Stimulated activated CD4-positive, alpha-beta T cell treated with anti-CD3 and anti-CD28 coated beads, TNF-alpha, amount 100 ng/mL, for 24 hours (primary cell): ENCODE measurements at places on chromosomes 5 and 9.
A peak's percentile ranks its signal among the peaks of the same experiment; 100 is the strongest.

DNA sequence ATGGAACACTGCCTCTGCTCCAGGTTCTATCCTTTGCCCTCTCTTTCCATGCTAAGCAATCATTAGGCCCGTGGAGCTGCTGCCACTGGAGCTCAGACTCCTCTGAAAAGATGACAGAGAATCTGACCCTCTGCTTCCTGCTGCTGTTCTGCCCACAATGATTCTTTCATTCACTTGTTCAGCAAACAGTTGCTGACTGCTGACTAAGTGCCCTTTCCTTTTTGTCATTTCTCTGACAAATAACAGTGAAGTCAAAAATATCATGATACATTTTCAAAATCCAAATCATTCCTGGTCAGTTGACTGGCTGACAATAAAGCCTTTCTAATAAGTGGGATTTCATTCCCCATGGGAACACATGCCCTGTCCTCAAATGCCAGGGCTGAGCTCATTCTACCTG lies 110.1 kb downstream of the SIL1 start:
- DNase-seq: no peak

- no peak for DNase-seq
Observed at GRCh38 chr5:57128325-57128724, 45.5 kb upstream of the GPBP1 start.

DNA sequence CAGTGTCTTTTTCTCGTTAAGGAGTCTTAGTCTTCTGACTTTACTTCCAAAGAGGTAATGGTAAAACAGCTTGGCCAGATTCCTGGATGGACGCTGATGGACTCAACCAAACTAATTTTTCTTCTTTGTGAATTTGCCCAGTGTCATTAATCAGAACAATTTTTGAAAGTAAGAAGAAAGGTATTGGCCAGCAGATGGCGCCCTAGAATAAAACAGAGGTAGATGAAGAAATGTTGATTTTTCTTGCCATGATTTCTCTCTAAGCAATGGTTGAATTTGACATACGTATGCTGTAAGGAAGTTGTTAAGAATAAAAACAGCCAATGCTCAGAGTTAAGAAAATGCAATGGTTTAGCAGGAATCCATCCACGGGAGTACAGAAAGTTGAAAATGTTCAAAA lies 500.0 kb downstream of the DIRAS2 start:
- DNase-seq: peak; percentile 30

- DNase-seq: no peak
Observed at GRCh38 chr9:15824310-15824709, 271.5 kb downstream of the CCDC171 start.

- no peak for DNase-seq
Observed at GRCh38 chr9:114666851-114667250, 9.2 kb upstream of the TEX53 start.

DNA sequence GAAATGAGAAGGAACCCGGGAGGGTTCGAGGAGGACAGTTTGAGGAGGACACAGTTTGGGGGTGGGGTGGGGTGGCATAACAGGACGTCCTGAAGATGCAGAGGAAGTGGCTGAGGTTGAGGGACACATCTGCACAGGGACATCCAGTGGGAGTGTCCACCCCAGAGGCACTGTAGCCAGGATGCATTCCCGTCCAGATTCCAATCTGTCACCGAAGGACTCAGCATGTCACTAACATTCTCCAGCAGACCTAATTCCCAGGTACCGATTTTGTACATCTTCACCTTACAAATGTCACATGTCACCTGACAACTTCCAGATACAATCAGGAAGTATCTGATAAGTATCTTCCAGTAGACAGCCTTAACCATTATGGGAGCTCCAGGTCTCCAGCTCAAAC lies 42.6 kb downstream of the EPB41L4B start:
- DNase-seq: no peak

- DNase-seq: no peak
Observed at GRCh38 chr5:132138260-132138659, 64.7 kb downstream of the CSF2 start.

GRCh38 chr9:99607842-99608448 lies 213.7 kb upstream of the NR4A3 start:
- DNase-seq: no peak

- DNase-seq: no peak
Observed at GRCh38 chr9:127987103-127987614, 6.4 kb upstream of the EEIG1 start.

GRCh38 chr9:118100529-118101419 lies 396.6 kb downstream of the TLR4 start:
- DNase-seq: no peak

GRCh38 chr9:115057559-115057958 lies 60.4 kb downstream of the TNC start:
- DNase-seq: no peak

DNA sequence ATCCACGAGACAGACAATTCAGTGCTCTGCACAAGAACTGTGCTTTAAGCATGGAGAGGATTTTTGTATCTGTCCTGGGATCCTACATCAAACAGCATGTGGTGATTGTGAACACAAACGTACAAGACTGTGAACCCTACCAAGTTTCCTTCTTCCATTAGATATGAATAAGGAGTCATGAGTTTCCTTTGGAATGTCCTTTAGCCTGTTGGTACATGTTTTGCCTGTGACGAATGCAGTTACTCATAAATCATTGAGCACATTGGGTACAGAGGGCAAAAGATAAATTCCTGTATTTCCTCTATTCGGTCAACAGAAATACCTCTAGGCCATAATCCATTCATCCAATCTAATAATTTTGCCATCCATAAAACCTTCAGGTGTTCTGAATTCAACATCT lies 61.5 kb downstream of the FXN start:
- DNase-seq: no peak

GRCh38 chr9:95047452-95048224 lies 269.9 kb downstream of the FANCC start:
- DNase-seq: no peak

DNA sequence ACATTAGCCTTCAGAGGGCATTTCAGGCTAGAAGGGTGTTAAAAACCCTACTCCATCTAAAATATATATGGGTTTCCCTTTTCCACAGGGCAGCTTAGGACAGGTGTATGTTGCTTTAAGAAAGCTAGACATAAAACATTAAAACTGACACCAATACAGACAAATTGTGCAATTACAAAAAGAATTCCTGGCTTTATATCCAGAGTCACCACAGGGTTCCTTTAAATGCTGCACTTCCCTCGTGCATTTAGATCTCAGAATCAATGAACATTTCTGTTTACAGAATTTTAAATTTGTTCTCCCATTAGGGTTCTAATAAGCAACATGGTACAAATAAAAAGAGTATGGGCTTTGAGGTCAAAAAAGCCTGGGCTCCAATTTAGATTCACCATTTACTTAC lies 170.2 kb downstream of the MAPKAP1 start:
- DNase-seq: no peak

- no peak for DNase-seq
Observed at GRCh38 chr5:92944903-92945604, 636.0 kb downstream of the NR2F1-AS1 start.

DNA sequence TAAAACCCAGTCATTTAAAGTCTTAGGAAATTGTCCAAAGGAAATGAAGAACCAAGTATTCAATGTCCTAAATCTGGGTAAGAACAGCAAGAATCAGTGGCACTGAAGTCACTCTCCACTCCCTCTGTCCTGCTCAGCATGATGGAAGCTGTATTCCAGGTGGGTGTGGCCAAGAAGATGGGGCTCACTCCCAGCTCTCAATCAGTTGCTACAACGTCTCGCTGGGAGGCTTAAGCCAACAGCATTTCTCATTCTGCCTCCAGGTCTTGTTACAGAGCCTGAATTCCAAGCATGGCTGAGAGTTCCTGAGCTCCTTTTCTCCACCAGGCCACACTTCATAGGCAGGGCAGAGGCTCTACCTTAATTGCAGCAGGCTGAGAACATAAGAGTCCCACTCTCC lies 41.2 kb upstream of the TRIO start:
- no peak for DNase-seq

- DNase-seq: no peak
Observed at GRCh38 chr9:33719581-33720374, 75.6 kb upstream of the PRSS3 start.

DNA sequence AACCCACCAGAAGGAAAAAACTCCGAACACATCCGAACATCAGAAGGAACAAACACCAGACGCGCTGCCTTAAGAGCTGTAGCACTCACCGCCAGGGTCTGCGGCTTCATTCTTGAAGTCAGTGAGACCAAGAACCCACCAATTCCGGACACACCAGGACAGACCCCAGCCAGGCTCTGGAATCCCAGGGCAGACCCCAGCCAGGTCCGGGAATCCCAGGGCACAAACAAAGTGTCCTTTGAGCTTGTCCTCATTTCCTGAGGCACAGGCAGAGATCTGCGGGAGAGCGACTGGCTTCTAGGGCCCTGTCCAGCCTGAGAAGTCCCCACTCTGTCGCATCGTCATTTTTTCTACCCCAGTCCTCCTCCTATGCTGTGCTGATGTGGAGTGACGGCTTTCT lies 461.1 kb downstream of the ACTL7B start:
- DNase-seq: no peak

GRCh38 chr5:3622961-3623360 lies 27.3 kb downstream of the IRX1 start:
- no peak for DNase-seq

DNA sequence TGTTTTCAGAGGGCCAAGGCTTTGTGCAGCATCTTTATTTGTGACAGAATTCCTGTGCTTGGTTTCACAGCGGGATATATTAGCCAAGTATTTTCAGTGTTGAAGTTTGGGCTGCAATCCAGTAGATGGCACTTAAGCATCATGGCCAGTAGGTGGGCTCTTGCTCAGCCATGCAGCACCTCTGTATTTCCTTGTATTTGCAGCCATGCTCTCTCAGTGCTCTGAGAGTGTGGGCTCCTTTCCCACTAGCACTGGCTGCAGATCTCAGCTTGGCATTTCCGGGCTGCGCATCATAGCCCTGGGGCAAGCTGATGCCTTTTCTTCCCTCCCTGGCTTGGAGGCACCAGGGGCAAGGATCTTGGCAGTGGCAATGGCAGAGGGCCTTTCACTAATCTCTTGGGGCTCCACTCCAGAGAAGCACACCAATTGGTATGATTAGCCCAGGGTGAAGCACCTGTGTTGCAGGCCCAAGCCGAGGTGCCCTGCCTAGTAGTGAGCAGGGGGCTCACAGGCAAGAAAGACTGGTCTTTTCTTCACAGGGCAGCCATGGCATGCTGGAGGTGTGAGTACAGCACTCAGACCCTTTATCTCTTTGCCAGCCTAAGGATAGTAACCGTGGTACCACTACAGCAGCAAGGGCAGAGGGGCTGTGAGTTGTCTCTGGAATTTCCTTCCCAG lies 48.3 kb downstream of the SLCO6A1 start:
- DNase-seq: no peak

DNA sequence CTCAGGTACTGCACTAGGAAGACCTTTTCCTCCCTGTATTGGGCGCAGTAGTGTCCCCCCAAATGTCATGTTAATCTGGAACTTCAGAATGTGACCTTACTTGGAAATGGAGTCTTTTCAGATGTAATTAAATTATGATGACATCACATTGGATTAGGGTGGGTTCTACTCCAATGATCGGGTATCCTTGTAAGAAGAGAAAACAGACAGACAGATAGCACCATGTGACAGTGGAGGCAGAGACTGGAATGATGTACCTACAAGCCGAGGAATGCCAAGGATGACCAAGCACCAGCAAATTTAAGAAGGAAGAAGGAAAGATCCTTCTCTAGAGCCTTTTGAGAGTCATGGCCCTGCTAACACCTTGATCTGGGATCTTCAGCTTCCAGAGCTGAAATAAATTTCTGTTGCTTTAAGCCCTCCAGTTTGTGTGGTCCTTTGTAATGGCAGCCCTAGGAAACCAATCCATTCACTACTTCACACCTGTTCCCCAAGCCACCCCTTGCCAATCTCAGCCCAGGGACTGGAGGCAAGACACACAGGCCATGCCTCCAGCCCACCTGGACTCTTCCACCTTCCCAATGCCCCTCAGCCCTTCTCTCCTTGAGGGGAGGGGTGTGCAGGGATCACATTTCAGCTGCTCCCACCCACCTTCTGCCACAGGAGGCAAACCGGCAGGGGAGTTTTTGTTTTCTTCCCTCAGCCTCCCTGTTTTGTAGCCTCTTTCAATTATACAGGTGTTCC lies 1.6 kb downstream of the CCNJL start:
- no peak for DNase-seq

DNA sequence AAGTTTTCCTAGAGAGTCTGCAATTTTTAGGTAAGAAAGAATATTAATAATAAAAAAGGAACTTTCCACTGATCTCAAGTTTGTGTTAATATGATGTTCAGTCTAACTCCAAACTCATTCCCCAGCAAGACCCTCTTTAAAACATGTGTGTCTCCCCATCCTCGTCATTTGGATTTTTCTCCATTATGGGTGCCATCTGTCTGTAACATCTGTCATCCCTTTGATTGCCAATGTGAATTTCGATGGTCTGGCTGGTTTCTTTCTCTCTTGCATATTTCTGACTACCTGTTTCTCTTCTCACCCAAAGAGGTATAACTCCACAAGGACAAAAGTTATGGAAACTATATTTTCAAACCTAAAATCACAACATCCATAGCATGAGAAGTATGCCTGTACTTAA lies 4.4 kb downstream of the TAS2R1 start:
- no peak for DNase-seq

- DNase-seq: no peak
Observed at GRCh38 chr5:143428738-143429420, 25.4 kb upstream of the NR3C1 start.

- no peak for DNase-seq
Observed at GRCh38 chr5:160419458-160420330, 813 bp upstream of the SLU7 start.

DNA sequence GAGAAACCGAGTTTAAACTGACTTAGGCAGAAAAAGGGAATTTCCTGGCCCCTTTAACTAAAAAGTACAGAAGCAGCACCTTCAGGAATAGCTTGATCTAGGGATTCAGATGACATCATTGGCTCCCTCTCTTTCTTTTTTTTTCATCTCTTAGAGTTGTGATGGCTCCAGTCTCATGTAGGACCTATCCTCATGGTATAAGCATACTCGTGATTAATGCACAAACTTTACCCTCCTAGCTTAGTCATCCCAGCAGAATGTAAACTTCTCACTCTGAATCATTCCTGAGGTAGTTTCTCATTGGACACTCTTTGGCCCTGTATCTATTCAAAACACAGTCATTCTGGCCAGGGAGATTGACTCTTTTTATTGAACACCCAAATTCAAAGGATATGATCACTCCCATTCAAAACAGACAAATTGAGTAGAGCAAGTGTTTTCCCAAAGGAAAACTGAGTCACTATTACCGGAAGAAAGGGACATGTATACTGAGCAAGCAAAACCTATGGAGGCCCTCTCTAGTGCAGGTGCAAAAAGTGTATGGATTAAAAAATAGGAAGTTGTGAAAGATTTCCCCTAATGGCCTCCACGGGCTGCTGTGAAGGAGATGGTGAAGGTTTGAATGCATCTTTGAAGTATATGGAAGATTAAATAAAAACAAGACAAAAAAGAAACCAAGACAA lies 27.6 kb upstream of the SMIM23 start:
- DNase-seq: no peak

DNA sequence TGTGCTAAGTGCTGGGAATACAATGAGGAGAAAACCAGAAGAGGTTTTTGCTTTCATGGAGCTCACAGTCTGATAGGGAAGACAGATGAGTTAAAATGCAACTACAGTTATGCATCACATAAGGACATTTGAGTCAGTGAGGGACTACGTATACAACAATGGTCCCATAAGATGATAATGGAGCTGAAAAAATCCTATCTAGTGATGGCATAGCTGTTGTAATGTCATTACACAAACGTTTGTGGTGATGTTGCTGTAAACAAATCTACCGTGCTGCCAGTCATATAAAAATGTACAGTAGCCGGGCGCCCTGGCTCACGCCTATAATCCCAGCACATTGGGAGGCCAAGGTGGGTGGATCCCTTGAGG lies 110.1 kb upstream of the RAD23B start:
- no peak for DNase-seq
